ENCODE measurements at places on chromosomes 12 and 14. TPM values are rescaled to one million over a fixed set of nuclear protein-coding genes. Genes with fewer than 3 reads are reported as not detected.

GRCh38 chr12:12908711-12909110 is 17.3 kb downstream of the GPRC5A start:
- no peak for DNase-seq

- no peak for DNase-seq
Measured at GRCh38 chr14:70203686-70204085, 14.9 kb upstream of the SLC8A3 start.

The FAIM2 gene
- total RNA-seq: 8.2 TPM

The RAB21 gene
- 169 TPM for total RNA-seq

DNA sequence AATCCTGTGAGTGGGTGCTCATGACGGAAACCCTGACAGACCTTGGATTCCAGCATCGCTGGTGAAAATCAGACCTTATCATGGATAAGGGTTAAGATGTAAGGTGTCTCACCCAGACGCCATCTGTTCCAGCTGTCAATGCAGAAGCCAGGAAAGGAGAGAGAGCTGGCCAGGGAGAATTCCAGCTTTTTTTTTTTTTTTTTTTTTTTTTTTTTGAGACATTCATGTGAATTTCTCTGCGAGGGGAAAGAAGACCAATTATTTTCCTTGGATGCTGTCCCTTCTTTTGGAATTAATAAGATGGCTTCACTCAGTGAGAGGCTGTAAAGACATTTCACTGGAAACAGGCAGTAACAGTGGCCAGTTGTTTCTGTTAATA is 1.8 kb downstream of the TRAF3 start:
- no peak for DNase-seq

The DBX2 gene
- total RNA-seq: 0.07 TPM

The VDR gene
- total RNA-seq: 0.20 TPM

DNA sequence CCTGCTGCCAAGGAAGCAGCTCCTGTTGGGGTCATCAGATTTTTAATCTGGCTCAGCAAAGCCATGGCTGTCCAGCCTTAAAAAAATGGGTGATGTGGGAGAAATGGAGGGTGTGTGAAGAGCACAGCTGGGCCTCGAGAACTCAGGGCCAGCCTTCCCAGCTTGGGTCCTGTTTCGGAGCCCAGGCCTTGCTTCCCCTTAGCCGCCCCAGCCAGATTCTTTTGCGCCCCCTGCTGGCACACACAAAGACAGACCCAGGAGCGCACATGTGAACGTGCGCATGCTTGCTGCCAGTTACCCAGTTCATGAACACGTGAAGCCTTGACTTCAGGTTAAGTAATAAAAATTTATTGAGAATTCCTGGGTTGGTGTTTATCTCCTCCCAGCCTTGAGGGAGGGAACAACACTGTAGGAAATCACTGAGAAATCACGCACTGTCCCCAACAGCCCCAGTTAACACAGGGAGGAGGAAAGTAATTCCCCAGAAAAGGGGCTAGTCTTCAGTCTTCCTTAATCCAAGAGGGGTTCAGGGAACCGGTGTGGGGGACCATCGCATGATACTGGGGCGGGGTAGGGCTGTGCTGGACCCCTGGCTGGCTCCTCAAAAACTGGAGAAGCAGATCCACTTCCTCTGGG is 5.3 kb downstream of the PHB2 start:
- peak; percentile 87 for DNase-seq

DNA sequence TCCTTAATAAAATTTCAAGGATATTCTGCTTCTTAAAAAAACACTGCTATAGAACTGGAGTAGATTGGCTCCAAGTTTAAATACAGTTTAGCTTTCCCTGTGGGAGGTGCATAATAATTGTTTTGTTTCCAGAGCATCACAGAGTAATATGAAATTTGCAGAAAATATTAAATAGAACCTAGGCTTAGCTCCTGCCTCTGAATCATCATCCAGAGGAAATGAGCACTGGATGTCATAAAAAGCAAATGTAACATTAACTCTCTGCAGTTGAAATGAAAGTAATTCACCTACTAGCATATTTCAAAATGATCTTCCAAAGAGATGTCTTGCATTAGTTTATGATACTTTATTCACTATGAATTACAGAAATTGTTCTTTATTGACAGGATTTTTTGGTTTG is 769.8 kb downstream of the C12orf50 start:
- no peak for DNase-seq

DNA sequence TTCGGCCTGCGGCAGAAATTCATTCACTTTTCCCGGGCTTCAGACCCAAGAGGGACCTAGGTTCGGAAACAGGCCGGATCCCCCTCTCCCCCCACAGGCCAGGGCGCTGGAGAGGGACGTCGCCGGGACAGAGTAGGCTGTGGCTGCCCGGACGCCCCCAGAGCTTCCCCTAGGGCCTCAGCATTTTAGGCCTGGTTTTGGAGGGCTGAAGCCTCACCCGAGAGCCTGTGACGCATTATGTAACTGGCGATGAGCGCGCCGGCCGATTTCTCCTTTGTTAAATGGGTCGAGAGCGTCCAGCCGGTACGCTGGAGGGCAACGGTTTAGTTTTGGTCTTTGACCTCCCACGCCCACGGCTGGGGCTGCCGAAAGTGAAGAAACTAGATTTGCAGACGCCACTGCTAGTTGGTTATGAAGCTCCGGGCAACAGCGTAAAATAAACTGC is 657 bp downstream of the PEBP1 start:
- peak; percentile 67 for DNase-seq

The ACVRL1 gene
- 31.7 TPM for total RNA-seq

The PTCSC3 gene
- total RNA-seq: not detected

The WSCD2 gene
- total RNA-seq: 0.45 TPM

The SLC39A2 gene
- not detected for total RNA-seq

- no peak for DNase-seq
Measured at GRCh38 chr14:100416081-100416680, 93.0 kb downstream of the SLC25A47 start.

- no peak for DNase-seq
Measured at GRCh38 chr12:96495841-96496545, 6.6 kb downstream of the CFAP54 start.

- no peak for DNase-seq
Measured at GRCh38 chr14:70186900-70187451, 1.8 kb downstream of the SLC8A3 start.

DNA sequence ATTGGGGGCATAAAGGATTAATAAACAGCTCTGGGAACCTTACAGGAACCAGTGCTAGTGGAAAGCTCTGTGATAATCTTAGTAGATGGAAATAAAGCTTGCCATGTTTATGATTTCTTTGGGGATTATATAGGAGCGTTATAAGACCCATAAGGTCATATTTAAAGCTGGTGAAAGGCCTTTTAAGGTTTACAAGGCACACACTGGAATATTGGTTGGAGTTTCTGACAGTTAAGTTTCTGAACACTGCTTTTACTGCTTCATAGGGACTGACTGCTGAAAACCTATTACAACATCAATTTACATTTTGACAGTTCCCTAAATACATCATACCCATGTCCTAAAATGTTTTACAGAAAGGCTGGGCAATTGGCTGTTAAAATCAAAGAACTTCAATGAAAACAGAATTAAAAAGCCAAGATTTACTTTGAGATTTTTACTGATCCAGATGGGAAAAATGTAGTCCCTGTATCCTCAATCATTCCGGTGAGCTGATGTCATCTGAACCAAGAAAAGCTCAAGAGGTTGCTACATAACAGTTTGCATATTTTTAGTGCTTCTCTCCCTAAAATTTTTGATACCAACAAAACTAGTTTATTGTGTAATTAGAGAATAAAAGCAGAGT is 153.7 kb upstream of the IGF1 start:
- no peak for DNase-seq

- DNase-seq: no peak
Measured at GRCh38 chr12:65364046-65364445, 85.6 kb downstream of the MSRB3 start.

The CLEC1A gene
- total RNA-seq: 4.4 TPM

- DNase-seq: no peak
Measured at GRCh38 chr14:65600742-65601141, 188.2 kb downstream of the FUT8 start.

DNA sequence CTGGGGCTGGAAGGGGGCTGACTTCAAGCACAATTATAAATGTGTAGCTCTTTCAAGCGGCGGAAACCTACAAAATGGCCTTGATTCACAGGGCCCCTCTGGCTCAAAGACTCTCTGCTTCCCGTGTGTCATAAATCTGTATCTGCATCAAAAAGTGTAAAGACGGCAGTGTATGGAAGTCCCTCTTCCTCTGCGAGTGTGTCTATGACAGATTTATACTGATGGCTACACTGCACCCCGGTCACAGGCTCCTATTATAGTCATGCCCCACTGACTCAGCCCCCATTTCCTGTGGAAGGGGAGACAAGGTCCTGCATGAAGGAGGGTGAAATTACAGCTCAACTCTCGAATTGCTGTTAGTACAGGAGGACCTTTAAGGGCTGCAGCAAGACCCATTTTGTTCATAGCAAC is 68.6 kb downstream of the HMGA2 start:
- DNase-seq: no peak

DNA sequence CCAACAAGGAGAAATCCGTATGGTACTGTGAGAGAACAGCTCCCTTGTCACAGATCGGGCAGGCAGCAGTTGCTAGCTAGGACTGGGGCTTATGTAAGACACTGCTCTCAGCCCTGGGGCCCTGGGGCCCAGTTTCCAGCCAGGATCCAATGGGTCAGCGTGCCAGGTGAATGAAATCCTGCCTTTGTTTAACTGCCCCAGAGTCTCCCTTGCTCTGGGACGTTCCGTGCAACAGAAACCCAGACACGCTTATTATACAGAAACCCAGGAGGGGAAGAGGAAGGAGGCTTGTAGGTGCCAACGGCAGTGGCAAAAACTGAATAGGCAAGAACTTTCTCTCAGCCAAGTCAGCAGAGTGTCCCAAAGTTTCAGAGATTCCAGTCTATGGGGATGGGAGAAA is 110.6 kb downstream of the DIO2 start:
- DNase-seq: no peak

GRCh38 chr12:121465921-121466793 is 66.2 kb downstream of the RNF34 start:
- DNase-seq: peak; percentile 57

The NABP2 gene
- total RNA-seq: 19.6 TPM
